ENCODE measurements at places on chromosomes 5 and 9.

GRCh38 chr5:66231508-66231907, 87.4 kb downstream of the SREK1 start:
- DNase-seq = no peak

- no peak for DNase-seq
Measured at GRCh38 chr5:40376566-40376965, 303.1 kb upstream of the PTGER4 start.

- no peak for DNase-seq
Measured at GRCh38 chr5:128532127-128532526, 5.9 kb downstream of the FBN2 start.

DNA sequence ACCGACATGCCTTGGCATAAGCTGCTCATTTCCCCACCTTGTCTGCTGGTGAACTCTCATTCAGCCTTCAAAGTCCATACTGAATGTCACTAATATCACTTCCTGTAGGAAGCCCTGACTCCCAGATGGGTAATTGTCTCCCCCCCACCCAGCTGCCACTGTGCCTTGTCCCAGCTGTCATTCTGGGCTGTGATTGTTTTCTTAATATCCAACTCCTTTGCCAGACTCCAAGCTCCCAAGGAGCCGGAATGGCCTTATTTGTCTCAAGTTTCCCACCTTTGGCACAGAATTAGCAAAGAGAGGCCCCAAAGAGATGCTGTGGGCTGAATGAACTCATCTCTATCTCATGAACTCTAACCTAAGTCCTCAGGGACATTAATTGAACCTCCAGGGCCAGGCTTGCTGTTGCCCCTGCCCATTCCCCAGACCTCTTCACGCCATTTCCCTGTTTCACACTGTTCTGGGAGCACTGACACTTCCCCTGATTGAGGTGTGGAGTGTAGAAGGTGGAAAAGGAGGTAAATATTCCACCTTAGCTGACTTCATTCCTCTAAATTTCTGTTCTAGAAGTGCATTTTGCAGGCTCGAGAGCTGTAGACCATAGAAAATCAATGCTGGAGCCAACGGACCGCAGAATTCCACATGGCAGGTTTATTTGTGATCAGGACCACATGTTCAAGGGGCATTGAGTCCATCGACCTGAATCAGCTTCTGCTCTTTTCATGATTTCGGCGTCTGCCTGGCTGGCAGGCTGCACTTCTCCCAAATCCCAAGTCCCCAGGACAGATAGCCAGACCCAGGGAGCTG, 4.9 kb upstream of the SH3PXD2B start:
- DNase-seq = no peak

DNA sequence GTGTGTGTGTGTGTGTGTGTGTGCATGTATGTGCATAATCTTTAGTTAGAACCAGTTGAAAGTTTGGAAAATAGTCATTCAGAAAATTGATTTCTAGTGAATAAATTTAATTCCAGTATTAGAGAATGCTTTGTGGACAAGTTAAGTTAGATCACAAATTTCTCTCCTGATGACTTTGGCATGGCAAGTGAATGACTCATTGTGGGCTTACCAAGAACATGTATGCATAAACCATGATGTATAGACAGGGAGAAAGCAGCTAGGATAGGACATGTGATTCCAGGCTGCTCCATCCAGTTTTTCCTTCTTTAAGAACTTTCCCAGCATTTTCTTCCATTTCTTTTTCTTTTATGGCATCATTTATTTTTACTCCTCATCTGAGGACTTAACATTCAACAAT, 85.7 kb upstream of the SGCD start:
- no peak for DNase-seq

DNA sequence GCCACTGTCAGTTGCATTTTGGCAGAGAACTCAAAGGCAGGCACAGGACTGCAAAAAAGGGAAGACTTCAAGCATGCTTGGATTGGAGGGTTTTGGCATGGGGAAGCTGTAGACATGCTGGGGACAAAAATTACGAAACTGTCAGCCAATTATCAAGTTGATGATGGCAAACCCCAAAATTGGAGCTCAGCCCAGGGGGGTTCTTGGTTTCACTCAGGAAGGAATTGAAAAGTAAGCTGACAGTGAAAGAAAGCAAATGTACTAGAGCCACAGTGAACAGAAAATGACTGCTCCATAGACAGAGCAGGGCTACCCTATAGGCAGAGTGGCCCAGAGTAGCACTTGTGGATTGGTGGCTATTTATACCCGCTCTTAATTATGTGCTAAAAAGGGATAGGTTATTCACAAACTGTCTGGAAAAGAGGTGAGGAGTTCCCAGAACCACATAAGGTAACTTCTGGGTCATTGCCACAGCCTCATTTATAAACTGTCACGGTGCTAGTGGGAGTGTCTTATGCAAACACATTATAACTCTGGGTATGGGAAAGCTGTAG, 14.6 kb upstream of the CFAP95 start:
- no peak for DNase-seq

DNA sequence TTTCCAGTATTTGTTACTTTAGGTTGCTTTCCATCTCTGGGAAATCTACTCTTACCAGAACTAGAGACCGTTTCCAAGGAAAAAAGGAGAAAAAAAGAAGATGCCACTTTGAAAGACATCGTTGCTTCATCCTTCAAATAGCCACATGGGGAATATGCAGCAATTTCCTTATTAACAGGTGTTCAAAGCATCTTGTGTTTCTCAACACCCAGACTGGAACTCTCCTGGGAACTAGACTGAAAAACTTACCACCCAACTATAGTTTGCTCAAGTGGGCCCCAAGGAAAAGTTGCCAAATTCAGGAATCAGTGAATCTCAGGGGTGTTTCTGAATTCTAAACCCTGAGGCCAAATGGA, 80.0 kb upstream of the JAK2 start:
- no peak for DNase-seq

- no peak for DNase-seq
Measured at GRCh38 chr5:174773371-174773770, 49.0 kb downstream of the MSX2 start.

DNA sequence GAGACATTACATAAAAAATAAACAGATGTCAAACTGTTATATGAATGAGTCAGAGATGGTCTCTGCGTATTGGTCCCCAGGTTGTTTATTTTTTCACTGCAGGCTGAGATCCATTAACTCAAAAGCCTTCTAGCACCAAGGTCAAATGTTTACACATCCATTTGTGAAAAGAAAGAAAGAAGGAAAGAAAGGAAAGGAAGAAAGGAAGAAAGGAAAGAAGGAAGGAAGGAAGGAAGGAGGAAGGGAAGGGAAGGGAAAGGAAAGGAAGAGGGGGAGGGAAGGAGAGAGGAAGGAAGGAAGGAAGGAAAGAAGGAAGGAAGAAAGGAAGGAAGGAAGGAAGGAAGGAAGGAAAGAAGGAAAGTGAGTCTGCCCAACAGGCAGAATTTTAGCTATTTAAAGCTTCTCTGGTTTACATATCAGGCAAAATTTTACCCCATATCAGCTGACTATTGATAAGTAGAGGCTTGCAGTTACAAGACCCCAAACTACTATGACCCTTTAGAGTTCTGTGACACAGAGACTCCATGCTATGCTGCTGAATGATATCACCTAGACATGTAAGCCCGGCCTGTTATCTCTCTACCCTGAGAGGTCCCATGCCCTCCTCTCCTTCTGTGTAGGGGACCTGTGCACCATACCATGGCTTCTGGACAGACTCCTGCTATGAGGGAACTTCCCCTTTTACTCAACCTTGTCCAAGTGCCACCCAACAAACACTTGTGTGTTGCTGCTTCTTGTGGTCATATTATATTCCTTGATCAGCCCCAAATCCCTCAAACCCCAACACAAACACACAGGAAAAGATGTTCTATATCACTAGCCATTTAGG, 59.0 kb downstream of the DRD1 start:
- DNase-seq = no peak

- DNase-seq = no peak
Measured at GRCh38 chr5:141617682-141618029, 1.1 kb downstream of the DIAPH1 start.

- DNase-seq = peak; percentile 8
Measured at GRCh38 chr9:76605321-76605900, 146.4 kb downstream of the GCNT1 start.

GRCh38 chr5:116980581-116980980, 406.0 kb upstream of the SEMA6A start:
- DNase-seq = no peak

DNA sequence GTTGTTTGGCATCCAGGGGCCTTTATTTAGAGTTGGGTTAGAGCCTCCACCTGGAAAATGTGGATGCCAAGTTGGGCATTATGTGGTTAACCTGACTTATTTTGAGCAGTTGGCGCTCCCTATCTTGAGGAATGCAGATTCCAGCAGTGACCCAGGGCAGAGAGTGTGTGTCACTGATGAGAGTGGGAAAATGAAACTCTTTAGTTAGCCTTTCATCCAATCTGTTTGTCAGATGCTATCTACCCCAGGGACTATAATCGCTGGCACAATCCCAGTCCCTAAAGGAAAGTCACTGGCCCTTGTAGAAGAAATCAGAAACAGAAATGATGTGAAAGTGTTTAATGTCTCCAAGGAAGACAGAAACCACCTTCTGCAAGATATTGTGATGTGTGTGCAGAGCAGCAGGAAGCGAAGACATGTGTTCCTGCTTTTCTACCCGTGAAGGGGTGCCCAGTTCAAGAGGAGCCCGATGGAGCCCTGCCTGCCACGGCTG, 10.2 kb upstream of the STING1 start:
- DNase-seq = no peak

GRCh38 chr9:21443849-21444625, 3.8 kb downstream of the IFNA1 start:
- peak; percentile 32 for DNase-seq

GRCh38 chr5:170571875-170572852, 68.3 kb downstream of the KCNIP1 start:
- peak; percentile 47 for DNase-seq

DNA sequence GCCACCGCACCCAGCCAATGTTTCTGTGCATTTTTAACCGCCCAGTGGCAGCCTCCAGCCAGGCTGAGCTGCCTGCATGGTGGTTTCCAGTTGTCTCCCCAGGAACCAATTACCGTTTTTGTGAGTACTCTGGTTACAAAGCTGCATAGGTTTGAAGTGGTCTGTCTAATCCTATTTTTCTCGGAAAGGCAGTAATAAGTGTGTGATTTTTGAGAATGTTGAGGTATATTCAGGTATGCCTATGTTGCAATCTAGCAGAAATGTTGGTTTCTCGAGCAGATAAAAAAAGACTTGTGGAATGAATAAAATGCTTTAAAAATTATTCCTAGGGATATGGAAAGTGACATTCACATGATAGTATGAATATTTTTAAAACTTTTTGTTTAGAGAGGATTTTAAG, 41.5 kb upstream of the ANKH start:
- DNase-seq = no peak

DNA sequence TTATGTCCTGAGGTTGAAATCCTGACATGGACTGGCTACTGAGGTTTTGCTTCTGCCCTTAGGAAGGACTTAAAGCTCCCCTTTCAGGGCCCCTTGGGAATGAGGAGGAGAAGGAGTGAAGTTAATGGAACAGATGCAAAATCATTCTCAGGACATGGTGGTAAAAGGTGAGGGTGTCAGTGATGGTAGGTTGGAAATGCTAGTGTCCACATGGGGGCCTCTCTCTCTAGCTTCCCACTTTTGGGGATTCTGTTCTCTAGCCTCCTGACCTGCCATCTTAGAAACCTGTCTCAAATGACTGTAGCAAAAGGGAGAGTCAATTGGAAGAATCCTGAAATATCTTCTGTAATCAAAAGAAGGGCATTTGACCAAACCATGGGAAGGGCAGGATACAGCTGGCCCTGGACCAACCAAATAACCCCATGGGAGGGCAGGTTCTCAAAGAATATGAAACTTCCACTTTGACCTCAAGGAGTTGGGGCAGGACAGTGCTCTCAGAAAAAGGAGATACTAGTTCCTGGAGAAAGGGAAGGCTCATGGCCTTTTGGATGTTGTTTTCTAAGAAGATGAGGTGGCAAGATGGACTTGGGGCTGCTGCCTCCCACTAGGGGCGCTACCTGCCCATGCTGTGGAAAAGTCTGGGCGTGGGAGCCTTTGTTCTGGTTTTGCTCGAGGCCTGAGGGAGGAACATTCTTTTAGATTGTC, 21.2 kb upstream of the MLANA start:
- no peak for DNase-seq

- no peak for DNase-seq
Measured at GRCh38 chr5:130078661-130079060, 174.4 kb downstream of the CHSY3 start.

DNA sequence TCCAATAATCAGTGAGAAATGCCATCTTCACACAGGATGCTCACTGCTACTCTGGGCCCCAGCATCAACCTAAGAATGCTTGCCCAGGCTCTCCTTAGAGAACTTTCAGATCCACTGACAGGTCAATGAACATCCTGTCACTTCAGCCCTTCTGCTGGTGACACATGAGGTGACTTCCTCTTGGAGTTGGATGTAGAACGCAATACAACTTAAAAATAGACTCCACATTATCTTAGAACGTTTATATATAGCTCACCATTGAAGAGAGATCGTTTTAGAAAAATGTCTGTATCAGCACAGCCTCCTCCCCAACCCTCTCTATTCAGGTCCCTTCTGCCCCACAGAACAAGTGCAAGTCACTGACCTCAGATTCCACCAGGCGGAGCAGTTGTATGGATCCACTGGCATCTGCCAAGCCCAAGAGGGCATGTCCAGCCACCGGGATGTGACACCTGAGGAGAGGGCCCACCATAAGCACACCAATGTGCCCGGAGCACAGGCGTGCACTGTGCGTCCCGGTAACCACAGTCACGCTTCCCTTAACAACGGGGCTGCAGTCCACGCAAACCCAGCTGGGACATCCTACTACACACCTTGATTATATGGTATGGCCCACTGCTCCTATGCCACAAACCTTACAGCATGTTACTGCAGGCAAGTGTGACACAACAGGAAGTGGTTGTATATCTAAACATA, 2.9 kb downstream of the DPH7 start:
- no peak for DNase-seq

DNA sequence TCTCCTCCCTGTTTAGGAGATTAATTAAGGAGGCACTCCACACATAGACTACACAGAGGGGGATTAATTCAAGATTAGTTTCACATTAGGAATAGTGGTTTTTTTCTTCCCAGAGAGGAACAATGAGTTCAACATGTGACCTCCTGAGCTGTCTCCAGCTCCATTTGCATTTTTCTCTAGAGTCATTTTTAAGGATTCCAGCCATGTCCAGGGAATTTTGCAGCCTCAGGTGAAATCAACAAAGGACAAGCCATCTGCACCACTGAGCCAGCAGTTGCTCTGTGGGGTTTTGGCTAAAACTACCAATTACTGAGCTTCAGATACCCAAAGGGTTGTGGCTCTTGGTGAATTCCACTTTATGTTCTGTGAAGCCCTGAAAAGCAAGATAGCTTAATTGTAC, 258.5 kb upstream of the PPP1R2B start:
- DNase-seq = no peak

GRCh38 chr5:36661456-36662220, 55.2 kb downstream of the SLC1A3 start:
- no peak for DNase-seq

GRCh38 chr5:54558362-54558761, 40.8 kb downstream of the SNX18 start:
- DNase-seq = no peak

DNA sequence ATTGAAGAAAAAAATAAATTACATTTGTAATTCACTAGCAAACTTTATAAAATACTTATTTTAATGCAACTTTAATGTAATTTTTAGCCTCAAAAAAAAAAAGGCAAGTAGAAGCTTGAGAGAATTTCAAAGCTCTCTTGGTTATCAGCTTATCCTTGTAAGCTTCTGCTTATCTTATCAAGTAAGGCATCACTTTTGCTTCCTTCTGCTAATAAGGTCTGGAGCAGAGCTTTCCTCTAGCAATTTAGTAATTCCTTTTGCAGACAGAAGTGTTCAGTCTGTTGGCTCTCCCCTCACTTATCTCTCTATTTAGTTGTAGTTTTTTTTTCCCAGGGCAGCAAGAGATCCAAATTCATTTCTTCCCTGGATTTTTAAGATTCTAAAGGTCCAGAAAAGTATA, 525.0 kb downstream of the ISL1 start:
- no peak for DNase-seq
